ENCODE measurements at places on chromosomes 7 and 10. TPM values are rescaled to one million over a fixed set of nuclear protein-coding genes. Genes with fewer than 3 reads are reported as not detected.

- DNase-seq: no peak
Measured at GRCh38 chr7:117012696-117013095, 59.4 kb downstream of the ST7 start.

DNA sequence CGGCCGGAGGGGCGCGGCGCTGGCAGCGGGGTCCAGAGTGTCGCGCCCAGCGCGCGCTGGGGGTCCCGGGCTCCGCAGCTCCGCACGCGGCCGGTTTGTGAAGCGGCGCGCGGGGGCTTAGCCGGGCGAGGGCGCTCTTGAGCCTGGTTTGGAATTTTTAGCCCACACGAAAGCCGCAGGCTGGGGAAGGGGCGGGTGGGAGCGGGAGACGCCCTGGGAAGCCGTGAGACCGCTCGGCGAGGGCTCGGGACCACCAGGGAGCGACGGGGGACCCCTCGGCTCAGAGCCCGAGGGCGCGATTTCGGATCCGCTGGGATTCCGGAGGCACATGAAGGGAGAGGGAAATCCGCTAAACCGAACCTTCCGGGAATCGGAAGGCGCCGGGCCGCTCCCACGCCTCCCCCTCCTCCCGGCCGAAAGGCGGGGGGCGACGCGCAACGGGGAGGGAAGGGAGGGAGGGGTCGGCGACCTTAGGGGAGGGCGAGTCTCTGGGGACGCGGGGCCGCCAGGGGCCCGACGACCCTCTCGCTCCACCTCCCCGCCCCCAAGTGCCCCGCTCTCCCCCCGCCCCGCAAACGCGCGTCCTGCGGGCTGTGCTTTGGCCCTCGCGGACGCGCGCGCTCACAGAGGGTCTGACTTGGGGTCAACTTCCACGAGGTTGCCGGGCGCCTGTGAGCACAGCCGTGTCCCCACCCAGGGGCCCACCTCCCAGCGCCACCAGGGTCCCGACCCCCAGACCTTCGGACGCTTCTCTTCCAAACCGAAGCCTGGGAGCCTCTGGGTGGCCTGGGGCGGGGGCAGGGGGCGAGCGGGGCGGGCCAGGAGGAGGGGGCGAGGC lies 5.1 kb upstream of the ELFN1 start:
- DNase-seq: peak; percentile 74

DNA sequence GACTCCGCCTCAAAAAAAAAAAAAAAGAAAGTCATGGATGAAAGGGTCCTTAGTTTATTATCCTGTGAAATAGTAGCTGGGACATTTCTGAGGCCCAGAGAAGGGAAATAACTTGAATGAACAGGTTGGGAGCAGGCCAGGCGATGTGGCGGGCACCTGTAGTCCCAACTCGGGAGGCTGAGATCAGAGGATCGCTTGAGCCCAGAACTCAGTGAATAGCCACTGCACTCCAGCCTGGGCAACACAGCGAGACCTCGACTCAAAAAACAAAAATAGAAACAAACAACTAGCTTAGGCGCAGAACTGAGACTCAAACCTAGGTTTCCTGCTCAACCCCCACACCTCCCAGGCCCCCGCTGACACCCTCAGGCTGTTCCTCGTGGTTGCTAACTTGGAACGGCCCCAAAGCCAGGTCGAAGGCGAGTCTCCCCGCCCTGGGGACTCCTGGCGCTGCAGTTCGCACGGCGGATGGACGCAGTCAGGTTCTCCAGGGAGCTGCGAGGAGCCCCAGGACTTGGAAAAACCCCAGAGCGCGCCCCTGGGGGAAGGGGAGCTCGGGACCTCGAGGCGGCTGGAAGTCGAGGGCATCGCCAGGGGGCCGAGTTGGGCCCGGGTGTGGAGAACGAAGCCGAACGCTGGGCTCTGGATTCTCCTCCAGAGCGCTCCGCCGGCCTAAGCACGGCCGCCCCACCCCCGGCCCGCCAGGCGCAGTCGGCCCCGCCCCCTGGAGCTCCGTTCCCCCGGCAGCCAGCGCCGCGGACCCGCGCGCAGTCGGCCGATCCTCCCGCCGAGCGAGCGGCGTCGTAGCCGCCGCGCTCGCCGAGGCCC lies at the start of gene STOX1:
Gene STOX1, plus strand, starts transcription at position 768 of the 828 bp plus-strand sequence. CDS start 93 bp downstream, outside the sequence.
- peak; percentile 78 for DNase-seq

OR2A42 gene
- not detected for total RNA-seq

GRCh38 chr10:25682203-25682851 lies 251.7 kb upstream of the MYO3A start:
- no peak for DNase-seq

RNF133 gene
- 0.31 TPM for total RNA-seq

All from H9 (cell line).